ENCODE measurements at places on chromosomes 3 and 15. TPM values are rescaled to one million over a fixed set of nuclear protein-coding genes. Genes with fewer than 3 reads are reported as not detected.

The ADPRH gene
- 6.3 TPM for total RNA-seq

The TTC21A gene
- 3.1 TPM for total RNA-seq

The HHLA2 gene
- 1.2 TPM for total RNA-seq

The GHRL gene
- 5.7 TPM for total RNA-seq

The MCF2L2 gene
- total RNA-seq: 2.0 TPM

The PPP2R3A gene
- 5.8 TPM for total RNA-seq

The ZNF80 gene
- total RNA-seq: 0.09 TPM

The RAB7A gene
- 76.0 TPM for total RNA-seq

The HDC gene
- total RNA-seq: 1.7 TPM

The HES1 gene
- 38.5 TPM for total RNA-seq

The ZNF660 gene
- total RNA-seq: 0.66 TPM

The CHMP2B gene
- 28.3 TPM for total RNA-seq

GRCh38 chr3:59775106-59775505, 725.3 kb upstream of the CFAP20DC start:
- H3K4me1 ChIP-seq: no peaks in the 10 kb centered on the region
- H3K36me3 ChIP-seq: no peaks in the 10 kb centered on the region
- no peak overlapping the region for H3K27ac ChIP-seq
- no peaks in the 10 kb centered on the region for H3K27me3 ChIP-seq
- no peak for DNase-seq

DNA sequence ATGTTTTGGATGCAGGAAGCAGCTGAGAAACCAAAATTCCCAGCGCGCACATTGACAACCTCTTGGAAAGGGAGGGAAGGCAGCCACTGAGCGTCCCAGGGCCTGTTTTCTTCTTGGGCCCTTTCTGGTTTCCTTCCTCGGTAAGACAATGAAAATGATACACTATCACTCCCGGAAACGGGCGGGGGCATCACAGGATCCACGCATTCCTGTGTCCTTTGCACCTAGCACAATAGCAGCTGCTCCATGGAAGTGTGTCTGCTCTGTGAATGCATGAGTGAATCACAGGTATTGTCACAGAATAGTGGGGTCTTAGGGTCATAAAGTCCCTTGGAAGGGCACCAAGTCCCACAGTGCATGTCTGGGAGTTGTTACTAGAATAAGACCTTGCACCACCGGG, 6.3 kb upstream of the ITPKA start:
- H3K36me3 ChIP-seq: peaks cover 3% of the 10 kb centered on the region
- no peak overlapping the region for H3K27ac ChIP-seq
- no peaks in the 10 kb centered on the region for H3K4me1 ChIP-seq
- DNase-seq: no peak

DNA sequence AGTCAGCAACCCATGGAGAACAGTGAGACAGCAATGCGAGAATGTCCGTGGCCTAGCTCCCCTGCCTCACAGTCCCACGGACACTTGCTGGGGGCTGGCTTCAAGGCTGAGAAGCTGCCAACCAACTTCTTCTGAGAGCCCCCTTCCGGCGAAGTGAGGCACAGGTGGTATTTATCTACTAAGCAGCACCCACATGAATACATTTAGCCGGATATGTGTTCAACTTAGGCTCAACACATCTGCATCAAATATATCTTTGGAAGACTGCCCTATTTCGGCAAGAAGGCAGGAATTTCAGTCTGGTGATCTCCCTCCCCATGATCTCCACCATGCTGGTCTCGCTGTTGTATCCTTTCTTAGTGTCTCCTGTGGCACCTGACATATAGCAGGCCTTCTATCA, 340.9 kb upstream of the NR2E3 start:
- no peaks in the 10 kb centered on the region for H3K27me3 ChIP-seq
- no peaks in the 10 kb centered on the region for H3K4me1 ChIP-seq
- no peak for DNase-seq
- H3K27ac ChIP-seq: no peak overlapping the region
- no peak overlapping the region for H3K4me3 ChIP-seq

- no peaks in the 10 kb centered on the region for H3K27me3 ChIP-seq
- H3K4me3 ChIP-seq: no peak overlapping the region
- no peak overlapping the region for H3K27ac ChIP-seq
- H3K36me3 ChIP-seq: no peaks in the 10 kb centered on the region
- no peak for DNase-seq
Measured at GRCh38 chr3:39254806-39255449, 24.9 kb downstream of the CX3CR1 start.

DNA sequence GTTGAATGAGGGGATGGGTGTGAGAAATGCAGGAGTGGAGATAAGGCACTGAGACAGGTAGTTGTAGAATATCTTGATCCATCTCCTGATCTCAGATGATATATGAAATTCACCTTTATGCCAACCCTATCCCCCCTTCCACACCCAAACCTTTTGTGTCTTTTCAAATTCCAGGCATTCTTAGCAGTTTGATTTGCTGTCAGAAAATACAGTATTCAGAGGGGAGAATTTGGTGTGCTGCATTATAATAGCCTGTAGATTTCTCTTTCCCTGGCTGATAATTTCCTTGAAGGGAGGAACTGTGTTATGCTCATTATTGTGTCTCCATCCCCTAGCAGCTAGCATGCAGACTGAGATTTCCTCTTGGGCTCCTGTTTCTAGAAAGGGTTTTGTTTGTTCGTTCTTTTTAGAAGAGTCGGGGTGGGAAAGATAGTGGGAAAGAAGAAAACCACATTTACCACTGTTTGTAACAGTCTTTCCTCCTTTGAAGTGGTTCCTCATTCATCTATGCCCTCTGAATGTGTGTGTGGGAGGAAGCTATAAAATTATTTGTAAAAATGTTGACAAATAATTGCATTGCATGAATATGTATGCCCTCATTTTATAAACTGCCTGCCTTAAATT, 373.4 kb downstream of the DIPK2A start:
- no peaks in the 10 kb centered on the region for H3K4me1 ChIP-seq
- no peak for DNase-seq
- no peaks in the 10 kb centered on the region for H3K27me3 ChIP-seq
- no peaks in the 10 kb centered on the region for H3K36me3 ChIP-seq
- no peak overlapping the region for H3K27ac ChIP-seq

DNA sequence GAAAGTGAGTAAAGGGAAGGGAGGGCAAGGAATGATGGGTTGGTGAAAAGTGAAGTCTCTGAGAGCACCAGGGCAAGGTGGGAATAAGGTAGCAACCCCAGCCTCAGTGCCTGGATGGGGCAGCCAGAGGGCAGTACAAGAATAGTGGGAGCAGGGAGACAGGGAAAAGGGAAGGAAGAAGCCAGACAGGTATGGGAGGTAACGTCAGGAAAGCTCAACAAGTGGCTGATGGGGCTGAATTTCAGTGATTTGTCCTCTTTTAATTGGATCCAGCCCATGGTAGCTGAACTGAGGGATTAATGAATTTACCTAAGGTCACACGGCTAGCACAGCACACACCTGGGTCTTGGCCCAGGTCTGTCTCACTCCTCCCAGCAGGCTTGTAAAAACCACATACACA, 12.6 kb downstream of the RORA start:
- no peak overlapping the region for H3K4me3 ChIP-seq
- H3K4me1 ChIP-seq: no peaks in the 10 kb centered on the region
- no peak for DNase-seq
- H3K36me3 ChIP-seq: no peaks in the 10 kb centered on the region

GRCh38 chr3:116824208-116824607, 114.6 kb downstream of the TUSC7 start:
- H3K4me3 ChIP-seq: no peak overlapping the region
- H3K27ac ChIP-seq: no peak overlapping the region
- H3K27me3 ChIP-seq: no peaks in the 10 kb centered on the region
- no peaks in the 10 kb centered on the region for H3K4me1 ChIP-seq
- DNase-seq: no peak

- no peaks in the 10 kb centered on the region for H3K36me3 ChIP-seq
- H3K4me1 ChIP-seq: no peaks in the 10 kb centered on the region
- DNase-seq: no peak
- H3K27me3 ChIP-seq: no peaks in the 10 kb centered on the region
- H3K4me3 ChIP-seq: no peak overlapping the region
Measured at GRCh38 chr15:34331809-34332208, 5.8 kb downstream of the SLC12A6 start.

- no peaks in the 10 kb centered on the region for H3K36me3 ChIP-seq
- no peaks in the 10 kb centered on the region for H3K27me3 ChIP-seq
- H3K4me3 ChIP-seq: no peak overlapping the region
- no peak for DNase-seq
- no peak overlapping the region for H3K27ac ChIP-seq
Measured at GRCh38 chr3:172536993-172537419, 13.8 kb upstream of the TNFSF10 start.

- no peak overlapping the region for H3K4me3 ChIP-seq
- H3K36me3 ChIP-seq: no peaks in the 10 kb centered on the region
- H3K27me3 ChIP-seq: no peaks in the 10 kb centered on the region
- H3K4me1 ChIP-seq: no peaks in the 10 kb centered on the region
Measured at GRCh38 chr15:42107473-42107872, 13.1 kb upstream of the PLA2G4D start.

GRCh38 chr15:46207341-46207740, 572.5 kb downstream of the SQOR start:
- H3K4me3 ChIP-seq: no peak overlapping the region
- no peak for DNase-seq
- no peak overlapping the region for H3K27ac ChIP-seq
- H3K27me3 ChIP-seq: no peaks in the 10 kb centered on the region
- H3K36me3 ChIP-seq: no peaks in the 10 kb centered on the region

- peak overlapping the region; percentile 10 for H3K4me3 ChIP-seq
- peaks cover 35% of the 10 kb centered on the region for H3K4me1 ChIP-seq
- H3K27me3 ChIP-seq: no peaks in the 10 kb centered on the region
- DNase-seq: no peak
- H3K27ac ChIP-seq: peak overlapping the region; percentile 70
Measured at GRCh38 chr3:43288366-43288765, 2.0 kb downstream of the SNRK start.

DNA sequence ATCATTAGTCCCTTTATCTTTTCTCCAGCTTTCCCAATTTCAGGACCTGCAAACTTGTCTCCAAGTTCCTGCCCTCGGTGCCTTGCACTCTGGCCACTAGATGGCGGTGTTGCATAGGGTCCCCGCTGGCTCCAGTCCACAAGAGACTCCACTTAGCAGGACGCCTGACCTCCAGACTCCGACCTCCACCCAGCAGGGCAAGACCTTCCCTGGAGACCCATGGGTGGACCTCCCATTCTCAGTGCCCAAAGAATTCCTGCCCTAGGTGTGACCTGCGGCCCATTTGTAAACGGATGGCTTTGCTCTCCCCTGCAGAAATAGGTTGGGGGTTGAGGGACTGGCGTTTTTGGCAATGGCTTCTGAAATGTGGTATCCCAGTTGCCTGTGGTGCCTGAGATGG, 82.6 kb downstream of the LSM3 start:
- H3K27me3 ChIP-seq: no peaks in the 10 kb centered on the region
- H3K27ac ChIP-seq: no peak overlapping the region
- no peak overlapping the region for H3K4me3 ChIP-seq
- H3K4me1 ChIP-seq: no peaks in the 10 kb centered on the region
- no peaks in the 10 kb centered on the region for H3K36me3 ChIP-seq

DNA sequence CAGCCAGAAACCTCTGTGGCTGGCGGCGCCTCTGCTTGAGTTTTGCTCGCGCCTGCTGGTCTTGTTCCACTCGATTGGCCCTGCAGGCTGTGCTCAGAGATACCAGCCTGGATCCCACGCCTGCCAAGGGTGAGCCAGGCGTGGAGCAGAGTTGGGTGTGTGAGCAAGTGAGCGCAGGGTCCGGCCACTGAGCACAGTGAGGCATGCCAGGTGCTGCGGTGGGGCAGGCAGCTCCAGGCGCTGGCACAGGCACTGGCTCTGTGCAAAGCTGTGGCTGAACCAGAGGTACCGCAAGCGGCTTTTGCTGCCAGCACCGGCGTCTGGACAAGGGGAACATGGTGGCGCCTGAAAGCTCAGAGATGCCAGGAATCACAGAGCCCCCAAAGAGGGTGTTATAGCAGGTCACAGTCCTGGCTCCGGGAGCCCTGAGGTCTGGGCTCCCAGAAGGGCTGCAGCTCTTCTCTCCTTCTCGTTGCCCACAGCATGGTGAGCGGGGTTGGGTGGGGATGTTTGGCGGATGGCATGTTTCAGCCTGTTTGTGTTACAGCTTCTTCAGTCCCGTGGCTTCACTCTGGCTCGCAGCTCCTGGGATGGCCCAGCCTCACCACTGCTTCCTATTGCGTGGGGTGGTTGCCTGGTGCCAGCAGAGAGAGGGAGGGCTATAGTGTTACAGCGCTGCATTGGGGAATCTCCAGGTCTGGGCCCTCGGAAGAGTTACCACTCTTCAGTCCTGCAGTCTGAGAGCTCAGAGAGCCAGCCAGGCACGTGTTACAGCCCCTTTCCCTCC, 73.9 kb downstream of the NR1D2 start:
- no peak for DNase-seq
- H3K27me3 ChIP-seq: no peaks in the 10 kb centered on the region
- no peaks in the 10 kb centered on the region for H3K36me3 ChIP-seq
- H3K4me1 ChIP-seq: no peaks in the 10 kb centered on the region
- no peak overlapping the region for H3K27ac ChIP-seq

DNA sequence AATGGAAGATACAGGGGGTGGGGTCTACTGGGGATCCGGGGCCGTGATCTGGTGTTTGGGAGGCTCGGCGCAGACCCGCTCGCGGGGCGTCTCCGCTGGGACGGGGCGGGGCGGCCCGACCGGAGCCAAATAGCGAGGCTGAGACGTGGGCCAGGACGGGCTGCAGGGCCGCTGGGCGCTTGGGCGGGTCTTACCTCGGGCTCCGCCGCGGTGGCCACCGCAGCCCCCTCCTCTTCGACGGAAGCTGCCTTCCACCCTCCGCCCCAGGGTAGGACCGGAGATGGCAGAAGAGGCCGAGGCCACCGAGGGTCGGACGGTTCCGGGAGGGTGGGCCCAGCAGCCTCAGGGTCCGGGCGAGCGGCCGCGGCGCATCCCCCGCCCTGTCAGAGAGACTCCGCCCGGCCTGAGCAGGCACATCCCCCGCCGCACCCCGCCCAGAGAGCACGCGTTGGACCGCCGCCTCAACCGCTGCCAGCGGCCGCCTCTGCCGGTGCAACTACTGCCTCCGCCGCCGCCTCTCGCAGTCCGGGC, 399 bp downstream of the MYO9A start:
- H3K27ac ChIP-seq: peak overlapping the region; percentile 82
- H3K4me3 ChIP-seq: peak overlapping the region; percentile 88
- H3K27me3 ChIP-seq: no peaks in the 10 kb centered on the region
- no peaks in the 10 kb centered on the region for H3K36me3 ChIP-seq

DNA sequence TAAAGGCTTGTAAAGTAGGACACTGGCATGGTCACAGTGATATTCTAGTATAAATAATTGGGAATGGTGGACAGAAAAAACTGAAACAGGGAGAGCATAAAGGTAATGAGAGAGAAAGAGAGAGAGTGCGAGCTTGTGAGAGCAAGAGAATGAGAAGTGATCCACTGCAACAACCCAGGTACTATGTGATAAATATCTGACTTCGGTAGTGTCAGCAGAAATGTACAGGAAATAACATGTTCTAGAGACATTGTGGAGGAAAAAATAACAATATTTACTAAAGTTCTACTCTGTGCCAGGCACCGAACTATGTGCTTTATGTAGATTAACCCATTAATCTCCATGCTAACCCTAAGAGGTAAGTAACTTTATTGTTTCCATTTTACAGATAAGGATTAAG, 425.9 kb downstream of the ZBTB20 start:
- H3K36me3 ChIP-seq: no peaks in the 10 kb centered on the region
- DNase-seq: no peak
- peaks cover 21% of the 10 kb centered on the region for H3K4me1 ChIP-seq
- H3K4me3 ChIP-seq: no peak overlapping the region

All from pancreas (tissue), 10 donors.